ENCODE measurements at places on chromosomes 13 and 19.

GRCh38 chr19:35717665-35718344 lies at the start of gene KMT2B:
KMT2B (plus strand) TSS chr19:35718003; CDS start chr19:35718019, 16 bp downstream.
- no peak for DNase-seq

DNA sequence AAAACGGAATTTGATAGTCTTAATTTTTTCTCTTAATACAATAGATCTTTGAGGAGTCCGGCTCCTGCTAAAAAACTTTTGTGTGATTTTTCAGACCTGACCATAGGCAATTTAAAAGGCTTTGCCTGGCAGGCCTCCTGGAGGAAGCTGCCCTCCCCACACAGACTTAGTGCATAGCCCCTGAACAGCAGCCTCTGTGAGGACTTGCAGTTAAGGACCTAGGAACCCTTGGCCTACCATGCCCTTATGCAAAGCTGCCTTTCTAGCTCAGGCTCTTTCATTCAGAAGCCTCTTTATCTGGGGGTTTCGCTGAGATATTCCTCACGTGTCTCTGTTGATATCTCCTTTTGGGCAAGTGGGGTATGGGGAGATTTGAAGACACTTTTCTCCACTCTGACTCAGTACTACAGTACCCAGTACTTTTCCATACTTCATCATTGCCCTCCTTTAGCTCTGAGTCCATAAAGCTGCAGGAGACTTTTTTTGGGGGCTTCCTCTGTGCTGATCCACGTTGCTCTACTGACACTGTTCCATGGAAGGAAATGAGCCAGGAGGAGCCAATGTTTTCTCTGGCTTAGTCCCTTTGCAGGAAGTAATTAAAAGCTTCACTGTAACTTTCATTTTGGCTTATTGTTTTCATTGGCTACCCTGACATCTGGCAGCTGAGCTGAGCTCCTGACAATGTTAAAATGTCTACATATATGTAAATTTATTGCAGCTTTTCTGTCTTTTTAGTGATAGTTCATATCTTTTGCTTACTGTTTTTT lies 283.1 kb downstream of the TDRD3 start:
- DNase-seq: no peak

GRCh38 chr13:111347438-111347837 lies 27.0 kb downstream of the TEX29 start:
- no peak for DNase-seq

GRCh38 chr13:36543671-36544070 lies 111.4 kb downstream of the CCNA1 start:
- no peak for DNase-seq

- DNase-seq: peak; percentile 88
These were observed 20.0 kb downstream of the TICAM1 start for GRCh38 chr19:4811328-4812131.

DNA sequence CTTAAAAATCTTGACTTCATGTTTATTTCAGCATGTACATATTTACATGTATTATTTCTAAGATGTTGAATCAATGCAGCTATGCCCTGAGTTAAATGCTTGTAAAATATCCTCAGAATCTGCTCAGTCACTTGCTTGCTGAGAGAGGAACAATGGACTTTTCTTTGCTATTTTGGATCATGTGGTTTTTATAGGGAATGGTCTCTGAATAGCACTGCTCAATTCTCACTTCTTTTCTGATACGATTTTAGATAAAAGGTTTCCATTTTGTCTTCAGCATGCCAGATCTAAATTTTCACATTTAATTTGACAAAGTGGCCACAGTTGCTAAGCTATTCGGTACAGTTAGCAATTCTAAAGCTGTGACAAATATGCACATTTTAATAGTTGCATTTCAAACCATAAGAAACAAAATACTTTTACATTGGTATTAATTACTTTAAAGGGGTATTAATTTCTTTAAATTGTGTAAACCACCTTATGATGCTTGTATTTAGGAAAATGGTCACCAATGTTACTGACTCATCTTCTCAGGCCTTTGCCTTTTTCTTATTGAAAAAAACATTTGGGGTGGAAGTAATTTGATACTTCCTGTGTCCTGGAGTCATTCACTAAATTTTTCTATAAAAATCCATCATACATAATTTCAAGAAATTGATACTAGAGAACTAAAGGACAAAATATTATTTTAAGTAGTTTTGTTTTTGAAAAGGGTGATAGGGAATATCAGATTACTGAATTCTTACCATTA lies 113.5 kb downstream of the MYO16 start:
- no peak for DNase-seq

- no peak for DNase-seq
These were observed 112.6 kb downstream of the STARD13 start for GRCh38 chr13:33172911-33173310.

DNA sequence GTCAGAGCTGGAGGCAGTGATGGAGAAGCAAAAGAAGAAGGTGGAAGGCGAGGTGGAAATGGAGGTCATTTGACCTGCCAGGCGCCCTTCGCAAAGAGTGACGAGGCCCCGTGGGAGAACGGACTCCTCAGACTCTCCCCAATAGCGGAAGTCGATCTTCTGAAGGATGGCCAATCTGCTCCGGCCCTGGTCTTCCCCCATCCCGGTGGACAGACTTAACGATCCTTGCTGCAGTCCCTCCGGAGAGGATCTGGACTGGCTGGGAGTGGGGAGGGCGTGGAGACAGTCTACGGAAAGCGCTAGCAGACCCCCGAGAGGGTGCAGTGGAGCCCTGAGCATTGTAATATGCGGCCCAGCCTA lies 11.9 kb downstream of the EPS8L1 start:
- DNase-seq: peak; percentile 68

- peak; percentile 62 for DNase-seq
These were observed 112.6 kb downstream of the KCNRG start for GRCh38 chr13:50127726-50128291.

DNA sequence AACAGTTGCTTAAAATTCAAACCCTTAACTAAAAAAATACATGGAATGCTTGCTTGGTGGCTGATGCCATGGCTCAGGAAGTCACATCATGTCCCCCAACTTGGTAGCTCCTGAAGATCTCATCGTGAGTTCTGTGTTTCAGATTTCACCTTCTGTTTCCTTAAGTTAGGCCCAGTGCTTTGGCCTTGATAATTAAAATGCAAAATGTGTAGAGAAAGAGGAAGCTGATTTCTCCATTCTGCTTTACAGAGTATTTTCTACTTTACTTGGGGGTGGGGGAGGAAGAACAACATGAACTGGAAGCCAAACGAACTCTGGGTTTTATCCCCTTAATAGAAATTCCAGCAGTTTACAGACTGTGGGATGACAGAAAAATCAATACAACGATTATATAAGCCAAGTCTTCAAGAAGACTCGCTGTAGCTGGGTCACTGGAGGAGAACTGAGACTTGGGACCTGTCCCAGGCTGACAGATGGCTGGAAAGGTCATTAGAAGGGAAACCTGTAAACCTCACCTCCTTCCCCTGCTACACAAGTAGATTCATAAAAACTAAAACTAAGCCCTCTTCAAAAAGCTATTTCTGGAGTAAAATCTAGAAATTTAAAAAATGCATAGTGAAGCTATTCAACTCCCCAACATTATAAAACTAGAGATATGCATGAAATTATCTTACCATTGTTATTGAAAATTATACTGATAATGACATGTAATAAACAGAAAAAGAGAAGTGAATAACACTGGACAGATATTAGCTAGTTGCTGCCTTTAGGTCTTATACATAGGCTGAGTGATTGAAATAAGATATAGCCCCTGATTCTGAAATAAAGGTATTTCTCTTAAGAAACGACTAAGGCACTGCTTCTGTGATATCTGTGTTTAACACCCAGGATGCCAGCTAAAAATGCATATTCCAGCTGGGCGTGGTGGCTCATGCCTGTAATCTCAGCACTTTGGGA lies 22.1 kb upstream of the GGACT start:
- DNase-seq: no peak

- DNase-seq: no peak
These were observed 43.4 kb downstream of the MYO9B start for GRCh38 chr19:17118957-17119356.

GRCh38 chr19:18317961-18318800 lies 4.7 kb downstream of the LSM4 start:
- DNase-seq: no peak

DNA sequence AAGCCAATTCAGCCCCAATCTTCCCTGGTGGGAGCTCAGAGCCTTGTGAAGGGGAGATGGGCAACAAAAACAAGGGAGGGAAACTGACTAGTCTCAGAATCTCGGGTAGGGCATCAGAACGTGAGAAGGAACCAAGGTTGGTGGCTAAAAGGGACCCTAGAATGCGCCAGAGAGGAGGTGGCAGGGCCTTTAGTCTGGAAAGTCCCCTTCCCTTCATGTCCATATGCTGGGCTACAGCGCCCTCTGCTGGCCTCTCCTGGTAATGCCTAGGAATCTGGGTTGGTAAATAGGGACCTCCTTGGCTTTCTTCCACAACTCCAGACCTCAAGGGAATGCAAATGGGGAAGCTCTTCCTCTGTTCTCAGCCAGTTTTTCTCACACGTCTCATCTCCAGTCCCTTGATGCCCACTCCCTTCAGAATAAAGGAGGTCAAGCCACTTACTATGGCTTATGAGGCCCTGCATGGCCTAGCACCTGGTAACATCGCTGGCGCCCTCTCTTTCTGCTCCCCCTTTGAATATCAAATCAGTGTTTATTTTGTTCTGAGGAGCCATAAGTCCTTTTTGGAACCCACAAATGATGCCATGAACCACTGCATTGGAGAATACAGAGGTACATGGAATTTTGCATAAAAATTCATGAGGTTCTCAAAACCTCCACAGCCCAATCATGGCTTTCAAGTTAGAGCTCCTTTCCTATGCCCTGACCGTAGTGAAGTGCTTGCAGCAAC lies 1.4 kb upstream of the CCDC97 start:
- DNase-seq: peak; percentile 95

- DNase-seq: no peak
These were observed 24.6 kb upstream of the IGSF23 start for GRCh38 chr19:44588771-44589112.

- no peak for DNase-seq
These were observed 310.6 kb upstream of the MIR17HG start for GRCh38 chr13:91036886-91037285.

DNA sequence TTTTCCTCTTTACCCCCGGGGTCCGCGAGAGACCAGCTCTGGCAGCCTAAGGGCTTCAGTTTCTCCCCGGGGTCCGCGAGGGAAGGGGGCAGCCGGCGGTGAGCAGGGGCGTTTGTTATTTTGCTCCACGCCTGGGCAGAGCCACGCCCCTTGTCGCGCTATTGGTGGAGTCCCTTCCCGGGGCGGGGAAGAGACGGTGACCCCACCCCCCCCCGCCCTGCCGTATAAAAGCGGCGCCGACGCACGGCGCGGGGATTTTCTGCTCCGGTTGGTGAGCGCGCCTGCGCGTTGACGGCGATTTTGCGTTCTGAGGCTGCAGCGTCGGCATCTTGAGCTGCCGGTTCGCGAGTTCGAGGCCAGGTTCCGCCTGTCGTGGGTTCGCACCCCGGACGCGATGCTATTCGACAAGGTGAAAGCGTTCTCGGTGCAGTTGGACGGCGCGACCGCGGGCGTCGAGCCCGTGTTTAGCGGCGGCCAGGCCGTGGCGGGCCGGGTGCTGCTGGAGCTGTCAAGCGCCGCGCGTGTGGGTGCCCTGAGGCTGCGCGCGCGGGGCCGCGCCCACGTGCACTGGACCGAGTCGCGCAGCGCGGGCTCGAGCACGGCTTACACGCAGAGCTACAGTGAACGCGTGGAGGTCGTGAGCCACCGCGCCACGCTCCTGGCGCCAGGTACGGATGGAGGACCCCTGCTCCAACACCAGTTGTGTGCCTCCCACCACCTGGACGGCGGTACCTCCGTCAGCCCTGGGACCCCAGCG lies at the start of gene ARRDC2:
Gene ARRDC2, plus strand, starts transcription at position 254 of the 757 bp plus-strand sequence. Its CDS starts 141 bp downstream, at position 395.
- peak; percentile 97 for DNase-seq

Measured in ecto neural progenitor cell (in vitro differentiated cells).